ENCODE measurements at places on chromosomes 7 and 10.

DNA sequence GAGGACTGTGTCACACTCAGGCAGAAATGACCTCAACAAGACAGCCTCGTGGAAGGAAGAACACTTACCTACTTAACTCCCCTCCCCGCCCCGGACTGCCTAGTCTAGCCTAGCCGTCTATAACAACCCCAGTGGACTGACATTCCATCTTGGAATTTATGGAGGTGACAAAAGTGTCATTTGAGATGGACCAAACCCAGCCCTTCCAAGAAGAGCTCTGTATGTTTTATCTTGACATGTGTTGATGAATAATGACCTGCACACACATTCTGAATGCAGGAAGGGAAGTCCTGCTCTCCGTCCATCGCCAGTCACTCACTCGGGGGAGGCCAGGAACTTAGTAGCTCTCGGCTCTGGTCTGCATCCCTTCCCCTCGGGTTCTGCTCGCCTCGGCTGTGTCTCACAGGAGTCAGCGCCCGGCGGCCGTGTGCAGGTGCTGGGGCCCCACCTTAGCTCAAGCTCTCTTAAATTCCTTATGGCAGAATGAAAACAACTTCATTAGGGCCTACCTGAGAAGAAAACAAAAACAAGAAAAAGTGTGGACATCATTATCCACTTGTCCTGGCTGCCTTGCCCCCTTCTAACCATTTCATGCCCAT is 140.9 kb upstream of the NPS start:
- DNase-seq, result no peak

DNA sequence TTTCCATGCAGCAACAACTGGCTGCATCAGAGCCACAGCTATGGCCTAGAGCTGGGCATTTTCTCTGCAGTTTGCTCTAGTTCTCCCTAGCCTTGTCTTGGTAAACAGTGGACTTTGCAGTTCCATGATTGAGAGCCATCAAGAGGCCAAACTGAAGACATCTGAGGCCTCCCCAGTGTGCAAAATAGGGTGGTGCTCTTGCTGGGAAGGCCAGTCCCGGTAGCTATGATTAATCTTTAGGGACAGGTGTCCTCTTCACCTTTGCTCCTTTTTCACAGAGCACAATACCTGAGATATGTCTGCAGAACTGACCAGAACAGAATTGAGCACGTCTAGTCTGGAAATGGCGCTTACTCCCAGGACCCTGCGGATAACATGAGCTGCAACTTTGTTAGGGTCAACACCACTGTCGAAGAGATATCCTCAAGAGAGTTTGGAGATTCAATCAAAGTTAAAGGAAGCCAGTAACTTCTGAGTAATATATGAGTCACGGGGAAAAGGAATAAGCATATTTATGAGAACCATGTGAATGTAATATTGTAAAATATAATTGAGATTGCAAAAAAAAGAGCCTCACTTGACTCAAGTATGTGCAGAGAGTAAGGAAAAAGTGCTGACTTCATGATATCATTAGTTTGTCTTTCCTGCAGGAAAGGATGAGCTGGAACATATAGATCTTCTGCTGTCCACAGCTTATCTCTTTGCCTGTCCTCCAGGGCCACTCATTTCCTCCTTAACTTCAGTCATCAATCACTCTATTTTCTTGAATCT is 76.7 kb downstream of the ANK3 start:
- peak; percentile 17 for DNase-seq

DNA sequence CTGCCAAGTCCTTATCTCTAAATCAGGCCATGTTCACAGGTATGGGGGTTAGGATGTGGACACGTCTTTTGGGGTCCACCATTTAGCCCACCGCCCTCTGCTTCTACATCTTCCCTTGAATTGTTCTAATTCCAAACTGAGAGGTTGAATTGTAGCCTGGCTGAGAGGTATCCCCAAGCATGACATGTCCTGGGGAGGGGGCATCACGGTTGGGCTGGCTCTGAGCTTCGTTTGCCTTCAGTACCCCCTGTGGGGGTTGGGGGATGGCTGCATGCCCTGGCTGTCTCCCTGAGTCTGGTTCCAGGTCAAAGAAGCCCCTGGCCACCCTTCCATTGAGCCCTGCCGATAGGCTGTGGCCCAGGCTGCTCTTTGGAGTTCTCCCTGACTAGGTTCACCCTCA is 204.6 kb downstream of the GLRX3 start:
- no peak for DNase-seq

DNA sequence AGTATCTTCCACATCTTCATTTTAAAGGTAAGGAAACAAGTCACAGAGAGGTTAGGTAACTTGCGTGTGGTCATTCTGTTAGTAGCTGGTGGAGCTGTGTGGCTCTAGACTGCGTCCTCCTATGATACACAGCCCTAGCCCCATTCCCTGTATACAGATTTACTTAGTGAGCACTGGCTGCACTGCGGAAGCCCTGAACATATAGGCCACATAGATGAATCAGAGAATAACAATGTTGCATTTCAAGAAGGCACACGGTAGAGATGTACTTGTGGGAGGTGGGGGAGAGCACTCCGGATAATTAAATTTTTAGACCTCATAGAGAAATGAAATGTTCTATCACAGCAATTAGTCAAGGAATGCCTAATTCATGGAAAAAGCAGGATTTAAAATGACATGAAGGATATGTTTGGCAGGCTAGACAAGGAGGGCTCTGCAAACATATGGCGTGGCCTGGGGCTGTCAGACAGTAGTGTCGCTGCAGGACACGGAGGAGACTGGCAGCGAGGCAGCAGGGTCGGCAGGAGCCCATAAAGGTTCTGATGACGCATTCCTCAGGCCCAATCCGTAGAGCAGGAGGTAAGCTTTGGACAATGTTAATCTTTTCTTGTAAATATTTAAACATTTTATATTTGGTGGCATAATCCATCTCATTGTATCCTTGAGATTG is 29.5 kb downstream of the RAB11FIP2 start:
- DNase-seq, result no peak

- no peak for DNase-seq
Observed at GRCh38 chr7:105769901-105770628, 106.3 kb downstream of the ATXN7L1 start.

- no peak for DNase-seq
Observed at GRCh38 chr10:26519803-26520202, 81.7 kb downstream of the APBB1IP start.

DNA sequence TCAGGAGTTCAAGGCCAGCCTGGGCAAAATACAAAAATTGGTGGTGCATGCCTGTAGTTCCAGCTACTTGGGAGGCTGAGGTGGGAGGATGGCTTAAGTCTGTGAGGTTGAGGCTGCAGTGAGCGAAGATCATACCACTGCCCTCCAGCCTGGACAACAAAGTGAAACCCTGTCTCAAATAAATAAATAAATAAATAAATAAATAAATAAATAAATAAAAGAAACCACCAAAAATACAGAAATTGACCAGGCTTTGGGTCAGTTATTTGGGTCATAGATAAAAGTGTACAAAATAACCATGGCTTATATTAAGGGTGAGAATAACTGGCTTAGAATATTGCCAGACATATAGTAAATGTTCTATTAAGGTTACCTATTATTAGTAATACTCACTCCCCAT is 129.2 kb downstream of the NEUROD6 start:
- DNase-seq, result no peak

GRCh38 chr10:111481261-111481826 is 404.5 kb downstream of the ADRA2A start:
- DNase-seq, result no peak

DNA sequence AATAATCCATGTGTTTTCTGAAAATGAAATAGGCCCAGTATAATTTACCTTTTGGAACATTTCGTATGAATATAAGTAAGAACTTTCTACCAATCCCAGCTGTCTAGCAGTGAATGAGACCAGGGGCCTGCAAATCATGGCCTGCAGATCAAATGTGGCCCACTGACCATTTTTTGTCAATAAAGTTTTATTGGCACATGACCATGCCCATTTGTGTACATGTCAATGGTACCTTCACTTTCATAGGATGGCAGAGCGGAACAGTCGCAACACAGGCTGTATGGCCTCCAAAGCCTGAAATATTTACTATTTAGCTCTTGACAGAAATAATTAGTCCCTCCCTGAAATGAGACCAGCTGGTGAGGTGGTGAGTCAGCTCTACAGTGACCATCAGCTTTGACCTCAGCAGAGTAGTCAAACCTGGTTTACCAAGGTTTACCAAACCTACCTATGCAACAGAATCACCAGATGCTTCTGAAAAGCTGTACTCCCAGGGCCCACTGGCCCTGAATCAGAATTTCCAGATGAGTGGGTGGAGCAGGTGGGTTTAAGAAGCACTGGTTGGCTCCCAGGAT is 13.8 kb upstream of the C10orf90 start:
- no peak for DNase-seq

DNA sequence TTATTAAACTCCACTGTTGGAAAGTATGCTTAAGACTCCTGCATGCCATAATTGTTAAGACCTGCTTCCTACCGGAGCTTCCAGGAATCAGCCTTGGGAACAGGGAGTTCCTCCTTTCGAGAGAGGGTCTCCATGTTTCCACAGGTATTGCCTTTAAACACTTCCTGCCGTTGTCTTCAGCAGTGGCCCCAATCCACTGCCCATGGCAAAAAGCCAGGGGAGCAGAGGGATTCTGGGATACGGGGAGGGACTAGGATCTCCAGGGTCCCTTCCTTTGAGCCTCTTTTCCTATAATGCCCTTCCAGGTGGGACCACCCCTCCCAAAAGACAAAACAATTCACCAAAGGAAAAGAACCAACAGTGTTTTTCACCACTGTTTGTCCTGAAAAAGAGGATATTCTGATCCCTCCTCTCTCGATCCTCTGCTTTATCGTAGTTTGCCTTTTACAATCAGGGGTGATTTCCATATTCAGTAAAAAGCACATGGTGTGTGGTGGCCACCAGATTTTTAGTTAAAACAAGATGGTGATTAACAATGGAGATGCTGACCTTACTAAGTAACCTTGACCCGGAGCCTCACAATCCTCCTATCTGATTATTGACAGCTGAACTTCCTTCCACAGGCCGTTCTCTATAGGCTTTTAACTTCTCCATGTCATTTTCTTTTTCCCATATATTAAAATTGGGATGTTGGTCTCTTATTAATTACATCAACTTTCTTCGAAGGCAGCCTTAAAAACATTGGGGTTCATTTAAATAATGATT is 36.0 kb downstream of the LRRC72 start:
- DNase-seq, result no peak

GRCh38 chr7:55552320-55553023 is 19.8 kb downstream of the VOPP1 start:
- peak; percentile 89 for DNase-seq

GRCh38 chr10:53223851-53224250 is 451.3 kb upstream of the MBL2 start:
- no peak for DNase-seq

DNA sequence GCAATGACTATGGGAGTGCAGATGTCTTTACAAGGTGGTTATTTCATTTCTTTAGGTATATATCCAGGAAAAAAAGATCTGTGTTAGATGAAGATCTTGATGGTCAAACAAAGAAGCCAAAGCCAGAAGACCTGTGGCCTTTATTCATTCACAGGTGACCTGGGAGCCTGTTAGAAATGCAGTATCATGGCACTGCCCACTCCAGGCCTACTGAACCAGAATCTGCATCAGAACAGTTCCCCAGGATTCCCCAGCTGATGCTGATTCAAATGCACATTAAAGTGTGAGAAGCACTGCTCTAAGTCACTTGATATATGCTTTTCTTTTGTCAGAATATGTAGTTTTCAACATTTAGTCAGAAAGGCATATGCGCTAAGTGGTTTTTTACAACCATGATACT is 251.1 kb downstream of the IPMK start:
- no peak for DNase-seq

- no peak for DNase-seq
Observed at GRCh38 chr7:70646536-70647248, 485.3 kb upstream of the GALNT17 start.

DNA sequence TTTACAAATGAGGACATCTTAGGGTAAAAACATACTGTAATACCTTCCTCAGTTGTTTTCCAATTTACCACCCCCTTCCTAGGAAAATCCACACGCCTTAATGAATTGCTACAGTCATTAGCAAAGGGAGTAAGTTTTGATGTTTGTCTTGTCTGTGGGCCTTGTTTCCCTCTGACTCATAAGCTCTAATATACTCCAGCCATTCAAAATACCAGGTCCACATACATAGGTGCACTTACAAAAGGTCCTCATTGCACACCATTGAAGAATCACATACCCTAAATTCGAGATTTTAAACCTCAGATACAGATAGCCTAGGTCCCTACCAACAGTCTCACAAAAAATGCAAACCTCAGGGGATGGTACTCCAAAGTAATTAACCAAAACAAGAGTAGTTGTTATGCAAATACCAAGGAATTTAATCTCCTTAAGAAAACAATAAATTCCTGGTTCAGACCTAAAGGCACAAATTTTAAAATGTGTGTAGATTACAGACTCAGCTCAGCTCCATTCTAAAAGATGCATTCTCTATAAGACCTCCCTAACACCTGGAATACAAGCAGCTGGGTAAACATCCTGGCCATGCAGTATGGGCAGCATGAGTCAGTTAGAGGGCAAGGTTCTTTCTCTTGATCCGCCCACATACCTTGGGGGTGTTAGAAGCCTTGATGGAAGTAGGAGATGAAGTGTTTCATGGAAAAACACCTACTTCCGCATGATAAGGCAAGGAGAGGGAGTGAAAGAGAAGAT is 3.0 kb upstream of the LIPK start:
- peak; percentile 60 for DNase-seq

DNA sequence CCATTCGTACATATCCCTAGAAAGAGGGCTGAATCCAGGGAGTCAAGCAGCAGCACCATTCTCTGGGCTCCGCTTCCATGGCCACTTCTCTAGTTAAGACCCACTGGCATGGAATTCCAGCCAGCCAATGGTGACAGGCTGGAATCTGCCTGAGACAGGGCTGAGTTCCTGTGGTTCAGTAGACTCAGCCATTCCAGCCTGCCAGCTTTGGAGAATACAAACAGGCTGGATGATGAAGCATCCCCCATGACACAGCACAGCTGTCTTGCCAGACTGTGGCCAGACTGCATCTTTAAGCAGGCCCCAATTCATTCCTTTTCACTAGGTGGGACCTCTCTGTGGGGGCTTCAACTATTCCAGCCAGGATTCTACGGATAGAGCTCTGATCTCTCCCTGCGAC is 329.6 kb downstream of the XPNPEP1 start:
- DNase-seq, result no peak

DNA sequence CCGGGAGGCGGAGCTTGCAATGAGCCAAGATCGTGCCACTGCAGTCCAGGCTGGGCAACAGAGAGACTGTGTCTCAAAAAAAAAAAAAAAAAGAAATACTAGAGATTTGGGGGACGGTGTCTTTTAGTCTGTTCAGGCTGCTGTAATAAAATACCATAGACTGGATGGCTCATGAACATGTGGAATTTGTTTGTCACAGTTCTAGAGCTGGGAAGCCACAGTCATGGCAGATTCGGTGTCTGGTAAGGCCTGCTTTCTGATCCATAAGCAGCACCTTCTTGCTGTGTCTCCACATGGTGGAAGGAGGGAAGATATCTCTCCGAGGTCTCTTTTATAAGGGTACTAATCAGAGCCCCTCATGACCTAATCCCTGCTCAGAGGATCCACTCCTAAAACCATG is 102.7 kb upstream of the MKLN1 start:
- no peak for DNase-seq

DNA sequence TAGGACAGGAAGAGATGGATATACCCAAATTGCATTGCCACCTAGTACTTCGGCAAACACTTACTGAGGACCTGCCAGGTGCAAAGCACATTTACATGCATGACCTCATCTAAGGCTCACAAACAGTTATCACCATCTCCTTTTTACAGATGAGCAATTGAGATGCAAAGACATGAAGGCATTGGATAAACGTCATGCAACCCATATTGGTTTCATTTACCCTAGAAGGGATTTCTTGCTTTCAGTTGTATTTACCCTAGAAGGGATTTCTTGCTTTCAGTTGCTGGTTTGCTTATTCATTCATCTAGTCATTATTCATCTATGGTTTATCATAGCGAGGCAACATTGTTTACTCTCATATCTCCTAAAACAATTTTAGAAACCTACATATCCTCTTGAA is 52.2 kb downstream of the STEAP1B start:
- no peak for DNase-seq
